Caudate nucleus (tissue), 63 donors: ENCODE measurements at places on chromosomes 4 and X.

DNA sequence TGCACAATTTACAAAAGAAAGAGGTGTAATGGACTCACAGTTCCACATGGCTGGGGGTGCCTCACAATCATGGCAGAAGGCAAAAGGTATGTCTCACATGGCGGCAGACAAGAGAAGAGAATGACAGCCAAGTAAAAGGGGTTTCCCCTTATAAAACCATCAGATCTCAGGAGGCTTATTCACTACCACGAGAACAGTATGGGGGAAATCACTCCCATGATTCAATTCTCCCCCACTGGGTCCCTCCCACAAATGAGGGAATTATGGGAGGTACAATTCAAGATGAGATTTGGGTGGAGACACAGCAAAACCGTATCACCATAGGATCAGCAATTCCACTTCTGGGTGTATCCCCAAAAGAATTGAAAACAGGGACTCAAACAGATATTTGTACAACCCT, 97.5 kb upstream of the STX18 start:
- no peak for DNase-seq

DNA sequence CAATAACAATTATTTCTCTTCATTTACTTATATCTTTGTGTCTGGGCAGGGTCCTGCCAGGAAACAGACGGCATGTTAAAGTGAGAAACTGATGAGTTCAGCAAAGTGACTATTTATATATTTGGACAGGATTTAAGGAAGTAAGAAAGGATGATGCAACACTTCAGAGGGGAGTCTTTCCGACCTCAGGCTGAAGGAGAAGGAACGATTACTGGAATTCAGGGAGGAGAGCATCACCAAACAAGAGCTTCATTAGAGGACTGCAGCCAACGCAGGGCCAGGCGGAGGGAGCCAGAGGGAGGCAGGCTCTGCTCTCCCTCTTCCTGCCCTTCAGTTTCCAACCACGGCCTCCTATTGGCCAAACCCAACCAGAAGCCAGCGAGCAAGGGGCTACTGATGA, 1.5 kb upstream of the TLR7 start:
- DNase-seq: no peak

DNA sequence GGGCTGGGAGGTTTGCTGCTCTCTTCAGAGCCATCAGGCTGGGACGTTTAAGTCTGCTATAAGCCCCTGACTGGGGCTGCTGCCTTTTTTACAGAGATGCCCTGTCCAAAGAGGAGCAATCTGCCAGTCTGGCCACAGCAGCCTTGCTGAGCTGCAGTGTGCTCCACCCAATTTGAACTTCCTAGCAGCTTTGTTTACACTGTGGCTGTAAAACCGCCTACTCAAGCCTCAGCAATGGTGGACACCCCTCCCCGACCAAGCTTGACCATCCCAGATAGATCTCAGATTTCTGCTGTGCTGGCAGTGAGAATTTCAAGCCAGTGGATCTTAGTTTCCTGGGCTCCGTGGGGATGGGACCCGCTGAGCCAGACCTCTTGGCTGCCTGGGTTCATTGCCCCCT, 40.7 kb downstream of the SPATA18 start:
- DNase-seq: no peak

DNA sequence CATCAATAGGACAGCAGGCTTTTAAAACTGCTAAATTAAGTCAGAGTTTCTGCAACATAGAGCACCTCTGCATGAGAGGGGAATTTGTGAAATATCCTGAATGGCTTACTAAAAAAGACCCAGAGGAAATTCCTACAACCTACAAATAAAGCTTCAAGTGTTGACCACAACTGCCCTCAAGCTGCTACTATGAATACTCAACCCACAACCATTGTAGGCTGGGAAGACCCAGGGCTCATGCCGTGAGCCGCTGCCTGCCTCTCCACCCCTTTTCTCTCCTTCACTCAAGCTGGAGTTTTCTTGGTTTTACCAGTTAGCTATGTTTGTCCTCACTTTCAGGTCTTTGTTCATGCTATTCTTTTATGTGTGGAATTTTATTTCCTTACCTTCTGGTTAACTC, 151.6 kb downstream of the EMCN start:
- DNase-seq: no peak
